GM06990 (cell line): ENCODE measurements at places on chromosomes 12 and 14.

DNA sequence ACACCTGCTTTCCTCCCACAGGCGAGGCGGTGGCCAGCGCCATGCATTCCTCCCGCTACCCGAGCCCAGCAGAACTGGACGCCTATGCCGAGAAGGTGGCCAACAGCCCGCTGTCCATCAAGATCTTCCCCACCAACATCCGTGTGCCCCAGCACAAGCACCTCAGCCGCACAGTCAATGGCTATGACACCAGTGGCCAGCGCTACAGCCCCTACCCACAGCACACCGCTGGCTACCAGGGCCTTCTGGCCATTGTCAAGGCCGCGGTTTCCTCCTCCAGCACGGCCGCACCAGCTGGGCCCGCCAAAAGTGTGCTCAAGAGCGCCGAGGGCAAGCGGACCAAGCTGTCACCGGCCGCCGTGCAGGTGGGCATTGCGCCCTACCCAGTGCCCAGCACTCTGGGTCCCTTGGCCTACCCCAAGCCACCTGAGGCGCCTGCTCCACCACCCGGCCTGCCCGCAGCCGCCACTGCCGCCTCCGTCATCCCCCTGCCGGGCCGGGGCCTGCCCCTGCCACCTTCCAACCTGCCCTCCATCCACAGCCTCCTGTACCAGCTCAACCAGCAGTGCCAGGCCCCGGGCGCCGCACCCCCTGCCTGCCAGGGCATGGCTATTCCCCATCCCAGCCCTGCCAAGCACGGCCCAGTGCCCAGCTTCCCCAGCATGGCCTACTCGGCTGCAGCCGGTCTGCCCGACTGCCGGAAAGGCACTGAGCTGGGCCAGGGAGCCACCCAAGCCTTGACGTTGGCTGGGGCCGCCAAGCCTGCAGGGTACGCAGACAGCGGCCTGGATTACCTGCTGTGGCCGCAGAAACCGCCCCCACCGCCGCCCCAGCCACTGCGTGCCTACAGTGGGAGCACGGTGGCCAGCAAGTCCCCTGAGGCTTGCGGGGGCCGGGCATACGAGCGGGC, 54.6 kb downstream of the FAM222A start:
- no peak for DNase-seq

DNA sequence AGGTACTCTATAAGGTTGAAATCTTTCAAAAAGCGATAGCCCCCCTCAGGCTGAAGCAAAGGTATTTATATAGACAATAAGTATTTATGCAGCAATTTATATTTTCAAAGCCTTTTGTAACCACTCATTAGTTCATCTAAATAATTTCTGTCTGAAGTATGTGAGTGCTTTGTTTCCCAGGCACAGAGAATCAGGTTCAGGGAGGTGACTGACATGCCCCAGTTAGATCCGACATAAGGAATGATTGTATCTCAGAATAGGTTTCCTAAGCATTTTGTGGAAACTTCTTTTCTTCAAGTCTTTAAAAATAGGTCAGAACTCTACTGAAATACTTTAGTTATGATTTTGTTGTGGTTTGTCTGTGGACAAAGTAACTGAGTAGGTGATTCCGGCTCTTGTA, 283.4 kb upstream of the G2E3 start:
- DNase-seq = no peak

DNA sequence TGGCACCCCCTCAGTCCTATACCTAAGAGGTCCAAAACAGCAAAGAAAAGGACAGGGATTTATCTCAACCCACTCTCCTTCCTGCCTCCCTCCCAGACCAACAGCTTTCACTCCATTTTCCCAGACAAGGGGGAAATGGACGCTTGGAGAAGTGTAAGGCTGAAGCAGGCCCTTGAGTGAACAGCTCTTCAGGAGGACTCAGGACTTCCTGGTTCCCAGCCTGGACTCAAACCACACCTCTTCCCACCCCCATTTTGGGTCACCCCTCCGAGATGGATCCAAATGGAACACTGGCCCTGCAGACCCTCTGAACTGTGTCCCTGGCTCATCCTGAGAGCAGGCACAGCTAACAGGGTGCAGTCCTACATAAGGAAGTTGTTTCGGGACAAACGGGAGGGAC, 2.7 kb downstream of the KMT2D start:
- DNase-seq = no peak

DNA sequence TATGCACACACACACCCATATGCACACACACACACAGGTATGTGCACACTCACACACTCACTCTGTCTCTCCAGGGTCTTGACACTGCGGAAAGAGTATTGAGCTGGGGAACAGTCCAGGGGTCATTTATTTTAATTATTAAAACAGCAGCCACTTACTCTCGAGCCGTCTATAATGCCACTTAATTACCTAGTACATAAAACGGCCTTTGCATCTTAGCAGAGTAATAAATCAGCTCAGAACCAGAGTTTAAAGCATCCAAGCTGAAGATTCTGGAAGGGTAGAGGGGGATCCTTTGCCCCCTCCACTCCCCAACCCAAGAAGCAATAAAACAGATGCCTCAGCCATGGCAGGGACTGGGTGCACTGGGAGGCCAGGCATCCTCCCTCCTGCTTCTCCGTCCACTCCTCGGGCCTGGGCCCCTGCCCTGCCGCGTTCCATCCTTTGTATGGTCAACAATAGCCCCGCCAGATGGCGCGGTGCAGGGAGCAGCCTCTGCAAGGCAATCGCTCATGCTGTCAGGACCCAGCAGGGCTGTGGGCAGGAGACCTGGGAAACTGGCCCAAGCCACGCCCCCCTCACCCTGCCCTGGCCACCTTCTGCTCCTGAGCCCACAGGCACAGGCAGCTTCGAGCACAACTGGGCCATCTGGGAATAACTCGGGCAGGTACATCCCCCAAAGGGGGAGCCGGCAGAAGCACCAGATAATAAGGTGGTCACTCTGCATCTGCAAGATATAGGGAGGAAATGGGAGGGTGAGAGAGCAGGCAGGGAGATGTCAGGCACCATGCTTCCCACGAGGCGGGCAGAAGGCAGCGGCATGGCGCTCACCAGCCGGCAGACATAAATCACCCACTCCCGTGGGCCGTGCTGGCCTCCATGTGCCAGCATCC, 40.9 kb downstream of the CCDC85C start:
- no peak for DNase-seq

- DNase-seq = no peak
Measured at GRCh38 chr14:89848165-89848564, 106.4 kb downstream of the EFCAB11 start.

GRCh38 chr14:50222055-50222613, 9.2 kb downstream of the SOS2 start:
- DNase-seq = no peak

DNA sequence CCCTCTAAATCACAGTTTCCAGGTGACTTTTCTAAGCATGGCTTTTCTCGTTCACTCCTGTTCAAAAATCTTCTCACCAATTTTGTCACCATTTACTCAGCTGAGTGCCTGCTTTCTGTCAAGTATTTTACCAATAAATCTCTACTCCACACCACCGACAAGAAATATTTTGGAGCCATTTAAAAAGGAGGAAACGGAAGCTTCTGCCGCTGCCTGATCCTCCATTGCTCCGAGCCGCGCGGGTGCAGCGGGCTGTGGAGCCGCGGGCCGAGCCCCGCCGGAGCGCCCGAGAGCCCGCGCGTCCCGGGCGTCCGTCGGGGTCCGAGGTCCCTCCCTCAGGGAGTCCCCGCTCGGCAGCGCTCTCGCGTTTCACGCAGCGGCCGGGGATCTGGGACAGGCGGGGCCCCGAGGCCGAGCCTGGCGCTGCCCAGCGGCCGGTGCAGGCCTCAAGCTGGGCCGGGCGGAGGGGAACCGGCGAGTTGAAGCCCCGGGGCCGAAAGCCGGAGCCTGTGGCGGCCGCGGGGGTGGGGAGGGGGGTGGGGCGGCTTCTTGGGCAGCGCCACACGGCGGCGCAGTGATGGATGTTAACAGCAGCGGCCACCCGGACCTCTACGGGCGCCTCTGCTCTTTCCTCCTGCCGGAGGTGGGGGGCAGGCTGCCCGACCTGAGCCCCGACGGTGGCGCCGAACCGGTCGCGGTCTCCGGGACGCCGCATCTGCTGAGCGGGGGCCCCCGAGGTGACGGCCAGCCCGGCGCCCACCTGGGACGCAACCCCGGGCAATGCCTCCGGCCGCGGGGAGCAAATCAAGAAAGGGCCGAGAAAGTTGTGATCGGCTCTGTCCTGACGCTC, 1.1 kb upstream of the HEBP1 start:
- peak; percentile 18 for DNase-seq

DNA sequence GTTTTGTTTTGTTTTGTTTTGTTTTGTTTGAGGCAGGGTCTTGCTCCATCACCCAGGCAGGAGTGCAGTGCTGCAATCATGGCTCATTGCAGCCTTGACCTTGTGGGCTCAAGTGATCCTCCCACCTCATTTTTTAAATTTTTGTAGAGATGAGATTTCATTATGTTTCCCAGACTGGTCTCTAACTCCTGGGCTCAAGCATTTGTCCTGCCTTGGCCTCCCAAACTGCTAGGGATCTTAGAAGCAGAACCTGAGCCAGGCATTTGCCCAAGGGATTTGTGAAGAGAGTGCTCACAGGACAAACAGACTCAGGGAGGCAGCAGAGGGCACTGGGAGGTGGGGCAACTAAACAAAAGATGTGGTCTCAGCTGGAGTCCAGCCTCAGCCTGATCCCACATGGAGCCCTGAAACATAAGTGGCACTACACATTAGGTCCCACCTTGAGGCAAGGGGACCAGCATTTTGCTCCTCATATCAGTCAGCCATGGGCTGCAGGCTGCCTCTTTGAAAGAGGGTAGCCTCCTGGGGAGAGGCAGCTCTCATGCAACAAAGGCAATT, 86.2 kb upstream of the CMKLR1 start:
- no peak for DNase-seq

GRCh38 chr12:14751986-14752385, 51.3 kb downstream of the WBP11 start:
- DNase-seq = no peak

DNA sequence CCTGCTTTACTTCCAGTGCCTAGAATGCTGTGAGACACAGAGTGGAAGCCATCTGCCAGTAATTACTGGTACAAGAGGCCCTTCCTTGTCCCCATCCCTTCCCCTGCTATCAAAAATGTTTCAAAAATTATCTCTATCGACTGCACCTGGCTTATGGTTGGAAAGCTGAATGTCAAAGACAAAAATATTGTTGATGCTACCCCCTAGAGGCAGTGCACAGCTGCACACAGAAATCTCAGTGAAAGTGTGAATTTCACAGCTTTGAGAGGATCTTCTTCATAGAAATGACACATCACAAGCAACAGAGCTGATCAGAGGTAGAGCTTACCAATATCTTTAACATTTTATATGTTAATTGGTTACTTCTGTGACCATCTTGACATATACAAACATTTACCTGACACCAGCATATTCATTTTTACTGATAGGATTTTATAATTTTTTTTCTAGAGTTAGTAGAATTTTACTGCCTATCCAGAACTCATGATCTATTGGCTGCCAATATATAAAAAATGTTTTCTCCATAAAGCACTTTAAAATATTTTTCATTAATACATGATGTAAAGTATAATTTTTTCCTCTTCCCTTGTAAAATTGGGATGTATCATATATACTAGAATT, 138.0 kb downstream of the AACS start:
- DNase-seq = no peak

GRCh38 chr12:21561158-21561557, 35.1 kb downstream of the SPX start:
- DNase-seq = no peak

DNA sequence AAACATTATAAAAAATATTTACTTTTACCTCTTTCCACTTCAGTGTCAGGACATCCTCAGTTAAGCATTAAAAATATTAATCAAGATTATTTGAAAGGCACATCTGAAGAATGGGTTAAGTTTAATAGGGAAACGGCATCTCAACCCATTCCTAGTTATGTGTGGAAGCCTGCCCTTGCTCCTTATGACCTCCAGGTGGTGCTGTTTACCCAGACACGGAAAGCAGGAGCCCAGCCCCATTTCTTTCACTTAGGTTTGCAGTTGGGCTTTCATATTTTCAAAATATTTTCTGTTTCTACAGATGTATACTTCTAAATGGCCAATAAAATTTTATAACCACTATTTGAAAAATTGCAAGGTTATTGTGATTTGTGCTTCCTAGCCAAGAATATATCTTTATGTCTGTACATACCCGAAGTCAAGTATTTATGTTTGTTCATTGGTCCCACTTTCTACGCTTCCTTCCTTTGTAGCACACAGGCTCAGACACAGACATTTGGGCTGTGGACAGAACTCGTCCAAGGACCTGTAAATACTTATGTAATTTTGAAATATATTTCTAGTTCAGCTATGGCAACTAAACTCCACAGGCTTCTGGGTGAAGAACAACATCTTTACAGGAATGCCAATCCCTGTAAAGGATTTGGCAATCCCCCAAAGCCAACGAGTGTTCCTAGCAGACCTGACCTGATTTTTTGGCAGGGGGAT, 247.1 kb downstream of the AKAP6 start:
- DNase-seq = no peak

DNA sequence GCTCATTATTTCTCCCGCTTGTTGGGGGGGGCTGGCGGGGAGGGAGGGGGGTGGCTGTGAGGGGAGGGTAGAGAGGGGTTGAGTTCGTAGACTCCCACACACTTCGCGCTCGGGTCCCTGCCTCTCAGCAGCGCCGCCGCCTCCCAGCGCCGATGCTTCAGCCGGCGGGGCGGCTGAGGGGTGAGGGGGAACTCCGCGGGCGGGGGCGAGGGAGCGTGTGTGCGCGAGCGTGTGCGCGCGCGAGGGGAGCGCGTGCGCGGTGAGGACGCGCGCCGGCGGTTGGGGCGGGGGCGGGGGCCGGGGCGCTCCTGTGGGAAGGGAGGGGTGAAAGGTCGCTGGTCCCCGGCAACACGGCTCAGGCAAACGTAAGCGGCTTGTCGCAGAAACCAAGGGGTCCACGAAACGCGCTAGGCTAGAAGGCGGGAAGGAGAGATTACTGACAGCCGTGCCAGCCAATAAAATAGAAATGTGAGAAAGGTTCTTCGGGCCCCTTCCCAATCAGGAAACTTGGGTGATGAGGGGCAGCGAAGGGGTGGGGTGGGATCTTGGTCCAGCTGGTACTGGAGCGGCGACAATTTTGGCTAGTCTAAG, 343 bp upstream of the NOVA1 start:
- DNase-seq = no peak

- DNase-seq = no peak
Measured at GRCh38 chr12:109695961-109696461, 17.6 kb upstream of the FAM222A start.

- no peak for DNase-seq
Measured at GRCh38 chr12:109458771-109459208, 18.3 kb downstream of the KCTD10 start.

DNA sequence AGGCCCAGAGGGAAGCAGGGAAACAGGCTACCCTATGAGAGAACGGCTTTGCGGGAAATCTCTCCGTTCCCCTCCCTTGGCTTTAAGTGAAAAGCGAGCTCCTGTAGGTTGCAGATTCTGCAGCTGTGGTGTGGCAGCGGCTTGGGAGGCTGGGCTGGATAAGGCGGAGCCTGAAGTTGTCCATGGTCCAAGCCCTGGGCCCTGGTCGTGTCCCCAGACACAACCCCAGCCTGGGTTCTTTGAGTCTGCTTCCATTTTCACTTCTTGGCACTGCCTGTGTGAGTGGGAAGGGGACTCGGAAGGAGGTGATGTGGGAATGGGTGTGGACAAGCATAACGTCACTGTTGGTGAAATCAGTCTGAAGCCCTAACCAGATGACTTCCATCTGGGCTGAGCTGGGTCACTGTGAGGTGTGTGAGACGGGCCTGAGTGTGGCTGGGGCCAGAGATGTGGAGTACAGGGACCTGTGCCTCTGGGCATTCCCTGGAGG, 43.0 kb upstream of the CTDSP2 start:
- DNase-seq = no peak
